ENCODE measurements at places on chromosomes 12 and 14.

DNA sequence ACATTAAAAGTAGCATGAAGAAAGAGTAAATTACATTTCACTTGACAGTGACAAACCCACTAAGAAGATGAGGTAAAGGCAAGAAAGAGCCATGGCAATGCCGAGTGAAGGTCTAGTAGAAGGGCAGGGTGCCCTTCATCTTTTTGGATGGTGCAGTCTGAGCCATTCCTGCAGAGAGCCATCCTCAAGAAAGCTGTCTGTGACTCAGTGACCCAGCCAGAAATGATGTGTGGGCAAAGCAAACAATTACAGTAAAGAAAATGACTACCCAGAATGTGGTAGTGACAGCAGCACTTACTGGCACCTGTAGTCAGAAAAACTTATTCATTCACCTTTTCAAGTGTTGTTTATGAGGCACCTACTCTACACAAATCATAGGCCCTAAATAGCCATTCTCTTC is 281.7 kb downstream of the DUSP6 start:
- DNase-seq, result peak; percentile 38

DNA sequence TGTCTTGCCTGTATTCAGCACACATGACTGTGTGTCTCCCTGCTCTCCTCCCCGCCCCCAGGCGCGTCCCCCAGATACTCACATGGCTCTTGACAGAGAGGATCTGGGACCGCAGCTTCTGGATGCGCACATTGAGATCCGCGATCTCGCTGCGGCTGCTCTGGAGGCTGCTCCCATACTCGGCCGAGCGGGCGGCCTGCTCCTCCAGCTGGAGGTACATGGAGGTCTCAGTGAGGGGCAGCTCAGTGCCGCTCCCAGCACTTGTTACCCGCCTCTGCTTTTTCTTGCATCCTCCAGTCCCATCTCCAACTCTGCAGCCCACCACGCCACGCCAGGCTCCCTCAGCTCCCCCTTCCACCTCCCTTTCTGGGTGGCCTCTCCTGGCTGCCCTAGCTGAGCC is 18.9 kb downstream of the KRT80 start:
- DNase-seq, result no peak

GRCh38 chr12:3827301-3828000 is 45.7 kb downstream of the PARP11 start:
- DNase-seq, result no peak

GRCh38 chr14:24219080-24219479 is 3.2 kb upstream of the MDP1 start:
- DNase-seq, result no peak

DNA sequence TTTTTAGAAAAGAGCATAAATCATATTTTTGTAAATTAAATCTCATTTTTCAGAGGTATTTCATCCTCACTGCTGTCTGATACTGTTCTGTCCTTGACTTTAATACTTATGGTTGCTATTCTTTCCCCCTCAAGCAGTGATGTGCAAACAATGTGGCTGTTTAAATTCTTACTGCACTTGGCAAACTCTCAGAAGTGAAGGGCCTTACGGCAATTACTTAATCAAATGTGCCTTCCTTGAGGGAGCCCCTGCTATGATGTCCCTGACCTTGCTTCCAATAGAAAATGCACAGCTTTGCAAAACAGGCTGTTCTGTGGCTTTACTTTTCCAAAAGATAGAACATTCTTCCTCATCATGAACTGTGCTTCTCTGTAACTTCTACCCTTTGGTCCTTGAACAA is 35.2 kb downstream of the UBE3B start:
- DNase-seq, result no peak

- DNase-seq, result no peak
Observed at GRCh38 chr14:35940291-35940690, 114.2 kb downstream of the BRMS1L start.

DNA sequence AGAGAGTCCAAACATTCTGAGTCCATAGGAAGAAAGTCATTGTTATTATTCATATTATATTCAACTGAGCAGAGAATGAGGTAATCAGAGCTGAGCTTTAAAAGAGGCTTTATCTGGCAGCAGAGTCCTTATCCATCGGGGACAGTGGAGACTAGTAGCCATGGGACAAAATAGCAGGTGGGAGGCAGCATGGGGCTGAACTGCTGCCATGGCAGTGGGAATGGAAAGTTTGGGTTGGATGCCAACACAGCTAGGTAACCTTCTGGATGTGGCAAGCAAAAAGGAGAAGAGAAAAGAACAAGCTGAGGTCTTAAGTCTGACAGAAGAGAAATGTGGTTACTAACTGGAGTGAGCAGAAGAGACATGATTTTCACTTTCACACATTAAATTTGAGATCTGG is 71.0 kb upstream of the CDKN3 start:
- no peak for DNase-seq

- no peak for DNase-seq
Observed at GRCh38 chr12:3213188-3213587, 136.0 kb downstream of the TSPAN9 start.

- DNase-seq, result no peak
Observed at GRCh38 chr12:10098791-10099190, at the start of gene CLEC1A. Gene CLEC1A (minus strand): TSS chr12:10098985. CDS start chr12:10098922, 63 bp downstream.

GRCh38 chr12:49693931-49694444 is 13.2 kb downstream of the FMNL3 start:
- DNase-seq, result no peak

DNA sequence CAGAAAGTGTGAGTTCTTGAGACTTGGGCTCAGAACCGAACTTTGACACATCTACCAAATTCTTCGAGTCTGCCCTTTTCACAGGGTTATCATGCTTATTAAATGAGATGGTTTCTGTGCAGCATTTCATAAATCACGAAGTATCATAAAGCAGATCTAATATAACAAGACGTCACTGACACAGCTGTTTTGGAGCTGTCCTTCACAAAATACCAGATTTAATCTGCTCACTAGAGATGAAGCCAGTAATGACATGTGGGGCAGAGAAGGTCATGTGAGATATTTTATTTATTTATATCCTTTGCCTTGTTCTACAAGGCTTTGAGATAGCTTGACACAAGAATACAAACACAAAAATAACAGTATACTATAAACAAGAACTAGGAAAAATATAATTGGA is 127.0 kb downstream of the RPAP3 start:
- DNase-seq, result no peak

GRCh38 chr12:26177283-26177682 is 18.1 kb upstream of the SSPN start:
- no peak for DNase-seq

GRCh38 chr12:21823581-21823980 is 49.1 kb upstream of the KCNJ8 start:
- no peak for DNase-seq

Data from activated CD4-positive, alpha-beta T cell treated with anti-CD3 and anti-CD28 coated beads, Interleukin-2, amount 50 U/mL, for 48 hours (primary cell).